ENCODE measurements at places on chromosomes 11 and 22. TPM values are rescaled to one million over a fixed set of nuclear protein-coding genes. Genes with fewer than 3 reads are reported as not detected.

NTM gene
- 48.6 TPM for total RNA-seq

KRTAP5-8 gene
- total RNA-seq = 1.1 TPM

CRYAB gene
- total RNA-seq = 54.8 TPM

PUS3 gene
- 8.6 TPM for total RNA-seq

CABP4 gene
- 0.58 TPM for total RNA-seq

C11orf87 gene
- total RNA-seq = 0.29 TPM

HEPHL1 gene
- total RNA-seq = not detected

PNPLA5 gene
- not detected for total RNA-seq

OR51B5 gene
- 2.3 TPM for total RNA-seq

DRICH1 gene
- 1.2 TPM for total RNA-seq

KCNQ1 gene
- total RNA-seq = 17.4 TPM

CNIH2 gene
- total RNA-seq = 1.6 TPM

CD3D gene
- total RNA-seq = 1.4 TPM

TP53AIP1 gene
- total RNA-seq = 0.58 TPM

SLC25A17 gene
- total RNA-seq = 17.1 TPM

CABP7 gene
- not detected for total RNA-seq

TMEM258 gene
- total RNA-seq = 117 TPM
